Globus pallidus (tissue), 1 donor: ENCODE measurements at places on chromosomes 7 and 10.

DNA sequence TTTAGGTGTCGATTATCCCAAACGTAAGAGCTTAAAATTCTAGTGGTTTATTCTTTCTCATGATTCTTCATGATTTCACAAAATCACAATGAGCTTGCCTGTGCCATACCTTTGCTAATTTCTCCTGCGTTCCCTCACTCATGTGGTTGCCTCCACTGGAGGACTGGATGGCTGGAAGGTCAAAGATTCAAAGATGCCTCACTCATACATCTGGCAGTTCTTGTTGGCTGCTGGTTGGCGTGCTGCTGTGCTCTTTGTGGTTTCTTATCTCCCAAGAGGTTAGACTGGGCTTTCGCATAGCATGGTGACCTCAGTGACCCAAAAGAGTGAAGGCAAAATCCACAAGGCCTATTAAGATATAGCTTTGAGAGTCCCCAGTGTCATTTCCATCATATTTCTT, 877.6 kb upstream of the AUTS2 start:
- no peak for DNase-seq

GRCh38 chr7:82110146-82110840, 333.3 kb downstream of the CACNA2D1 start:
- DNase-seq: no peak

DNA sequence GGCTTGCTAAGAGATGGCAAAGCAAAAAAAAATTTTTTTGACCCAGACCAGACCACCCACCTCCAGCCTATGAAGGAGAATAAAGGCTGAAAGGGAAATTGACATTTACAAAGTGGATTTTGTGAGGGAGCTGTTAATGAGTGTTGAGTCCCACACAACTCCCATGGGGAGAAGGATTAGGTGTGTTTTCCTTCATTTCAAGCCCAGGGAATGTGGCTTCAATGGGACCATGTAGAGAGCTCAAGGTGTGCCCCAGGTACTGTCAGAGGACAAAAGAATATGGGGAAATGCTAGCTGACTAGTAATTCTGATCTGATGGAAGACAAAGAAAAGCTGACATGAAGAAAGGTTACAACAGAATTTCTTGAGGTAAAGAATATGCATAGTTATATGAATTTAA, 48.8 kb upstream of the COL1A2 start:
- DNase-seq: no peak

GRCh38 chr7:17319164-17320101, 21.0 kb downstream of the AHR start:
- DNase-seq: no peak

- no peak for DNase-seq
Measured at GRCh38 chr10:24097751-24098207, 111.2 kb upstream of the KIAA1217 start.
